ENCODE measurements at places on chromosomes 6 and 20. TPM values are rescaled to one million over a fixed set of nuclear protein-coding genes. Genes with fewer than 3 reads are reported as not detected.

The TSBP1 gene
- total RNA-seq = not detected

DNA sequence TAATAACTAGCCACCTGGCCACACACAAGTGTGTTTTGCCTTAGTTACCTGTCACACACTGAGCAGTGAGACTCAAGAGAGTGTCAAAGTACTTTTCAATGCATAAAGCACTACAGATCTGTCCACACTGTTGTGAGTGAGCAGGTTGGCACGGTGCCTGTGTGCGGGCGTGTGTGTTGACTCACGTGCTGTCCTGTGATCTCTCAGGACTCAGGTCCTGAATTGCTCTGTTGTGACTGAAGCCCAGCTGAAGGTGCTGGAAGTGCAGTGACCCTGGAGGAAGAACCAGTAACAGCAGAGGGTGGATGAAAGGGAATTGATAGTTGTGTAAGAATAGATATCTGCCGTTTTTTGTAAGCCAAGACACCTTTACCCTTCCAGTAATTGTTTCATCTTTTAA is 18.3 kb downstream of the SLC16A10 start:
- no peaks in the 10 kb centered on the region for H3K4me1 ChIP-seq
- no peaks in the 10 kb centered on the region for H3K36me3 ChIP-seq
- no peak overlapping the region for H3K27ac ChIP-seq
- no peak overlapping the region for H3K4me3 ChIP-seq

GRCh38 chr6:43983632-43984031 is 143.6 kb downstream of the MRPL14 start:
- no peak overlapping the region for H3K27ac ChIP-seq
- peaks cover 3% of the 10 kb centered on the region for H3K27me3 ChIP-seq
- no peaks in the 10 kb centered on the region for H3K4me1 ChIP-seq

DNA sequence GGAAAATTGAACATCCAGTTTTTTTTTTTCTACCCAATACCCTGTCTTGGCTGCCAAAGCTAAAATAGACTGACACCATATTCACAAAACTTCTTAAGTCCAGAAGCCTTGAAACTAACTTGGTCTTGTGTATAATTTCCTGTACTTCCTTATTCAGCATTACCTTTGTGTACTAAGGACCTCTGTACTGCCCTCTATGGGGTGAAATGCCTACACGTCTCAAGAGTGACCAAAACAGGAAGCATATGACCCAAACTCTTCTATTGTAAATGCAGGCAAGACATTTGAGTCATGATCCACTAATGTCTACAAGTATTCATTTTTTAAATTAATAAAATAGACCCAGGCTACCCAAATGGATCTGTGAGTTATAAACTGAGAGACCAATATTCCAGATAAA is 50.4 kb downstream of the HMGCLL1 start:
- H3K36me3 ChIP-seq = no peaks in the 10 kb centered on the region
- DNase-seq = no peak
- no peaks in the 10 kb centered on the region for H3K4me1 ChIP-seq
- H3K27me3 ChIP-seq = no peaks in the 10 kb centered on the region

GRCh38 chr6:131000544-131000943 is 62.5 kb downstream of the EPB41L2 start:
- H3K4me1 ChIP-seq = peaks cover 11% of the 10 kb centered on the region
- H3K27me3 ChIP-seq = no peaks in the 10 kb centered on the region
- H3K27ac ChIP-seq = no peak overlapping the region
- no peak for DNase-seq
- H3K36me3 ChIP-seq = no peaks in the 10 kb centered on the region

DNA sequence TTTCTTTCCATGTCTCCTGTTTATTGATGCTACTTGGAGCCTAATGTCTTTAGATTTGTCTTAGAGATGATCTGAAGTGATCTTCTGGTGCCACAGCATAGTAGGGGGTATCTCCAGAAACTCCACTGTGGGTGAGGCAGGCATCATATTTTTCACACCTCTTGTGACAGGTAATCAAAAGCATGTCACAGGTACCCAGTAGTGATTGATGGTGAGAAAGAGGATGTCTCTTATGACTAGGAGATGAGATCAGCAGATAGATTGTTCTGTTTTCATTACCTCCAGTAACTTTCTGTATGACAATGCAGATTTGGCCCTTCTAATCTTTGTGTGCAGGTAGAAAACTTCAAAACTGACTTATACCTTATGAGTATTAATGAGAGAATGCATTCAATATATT is 13.5 kb downstream of the NCOA7 start:
- no peaks in the 10 kb centered on the region for H3K27me3 ChIP-seq
- no peak overlapping the region for H3K4me3 ChIP-seq
- no peaks in the 10 kb centered on the region for H3K4me1 ChIP-seq
- DNase-seq = no peak
- H3K27ac ChIP-seq = no peak overlapping the region

DNA sequence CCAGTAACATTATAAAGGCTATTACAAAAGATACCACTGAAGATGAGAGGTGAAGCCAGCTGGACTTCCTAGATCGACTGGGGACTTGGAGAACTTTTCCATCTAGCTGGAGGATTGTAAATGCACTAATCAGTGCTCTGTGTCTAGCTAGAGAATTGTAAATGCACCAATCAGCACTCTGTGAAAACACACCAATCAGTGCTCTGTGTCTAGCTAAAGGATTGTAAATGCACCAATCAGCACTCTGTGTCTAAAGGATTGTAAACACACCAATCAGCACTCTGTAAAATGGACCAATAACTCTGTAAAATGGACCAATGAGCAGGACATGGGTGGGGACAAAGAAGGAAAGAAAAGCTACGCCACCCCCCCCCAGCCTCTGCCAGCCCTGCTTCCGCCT is 13.6 kb upstream of the RPS10 start:
- no peaks in the 10 kb centered on the region for H3K36me3 ChIP-seq
- H3K4me3 ChIP-seq = no peak overlapping the region
- peaks cover 2% of the 10 kb centered on the region for H3K27me3 ChIP-seq
- DNase-seq = no peak

DNA sequence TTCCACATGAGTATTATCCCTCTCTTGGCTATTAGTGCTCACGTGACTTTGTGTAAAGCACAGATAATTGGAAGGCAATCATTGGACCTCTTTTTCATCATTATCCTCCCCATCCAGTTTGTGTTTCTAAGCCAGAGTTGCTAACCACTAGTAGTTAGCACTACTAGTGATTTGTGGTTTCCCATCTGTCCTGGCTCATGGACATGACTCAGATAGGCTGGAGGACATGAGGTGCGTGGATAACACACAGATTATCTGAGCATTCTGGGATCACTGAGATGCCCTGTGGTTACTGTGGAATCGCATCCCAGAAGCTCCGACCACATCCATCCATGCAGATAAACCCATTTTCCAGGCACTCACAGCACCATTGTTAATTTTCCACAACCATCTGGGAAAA is 123.8 kb upstream of the NAA20 start:
- H3K4me3 ChIP-seq = no peak overlapping the region
- no peak for DNase-seq
- H3K36me3 ChIP-seq = peaks cover 24% of the 10 kb centered on the region
- H3K27me3 ChIP-seq = peaks cover 2% of the 10 kb centered on the region

- peaks cover 5% of the 10 kb centered on the region for H3K27me3 ChIP-seq
- no peak overlapping the region for H3K27ac ChIP-seq
- no peak overlapping the region for H3K4me3 ChIP-seq
- no peak for DNase-seq
Measured at GRCh38 chr6:142825760-142826159, 119.2 kb downstream of the HIVEP2 start.

- H3K4me3 ChIP-seq = no peak overlapping the region
- no peak for DNase-seq
- peaks cover 5% of the 10 kb centered on the region for H3K36me3 ChIP-seq
- no peak overlapping the region for H3K27ac ChIP-seq
- H3K27me3 ChIP-seq = peaks cover 5% of the 10 kb centered on the region
Measured at GRCh38 chr6:30963641-30964040, 19.9 kb upstream of the MUC21 start.

The VGLL2 gene
- not detected for total RNA-seq

The DACT2 gene
- 0.22 TPM for total RNA-seq

- no peak overlapping the region for H3K27ac ChIP-seq
- H3K36me3 ChIP-seq = no peaks in the 10 kb centered on the region
- no peak overlapping the region for H3K4me3 ChIP-seq
- peaks cover 13% of the 10 kb centered on the region for H3K27me3 ChIP-seq
- DNase-seq = no peak
Measured at GRCh38 chr20:1945660-1946059, 48.2 kb downstream of the PDYN start.
